Activated CD4-positive, alpha-beta T cell treated with anti-CD3 and anti-CD28 coated beads for 4 hours (primary cell): ENCODE measurements at places on chromosomes 5 and 9.

- no peak for DNase-seq
These were observed 43.6 kb downstream of the SLC6A3 start for GRCh38 chr5:1401536-1402138.

DNA sequence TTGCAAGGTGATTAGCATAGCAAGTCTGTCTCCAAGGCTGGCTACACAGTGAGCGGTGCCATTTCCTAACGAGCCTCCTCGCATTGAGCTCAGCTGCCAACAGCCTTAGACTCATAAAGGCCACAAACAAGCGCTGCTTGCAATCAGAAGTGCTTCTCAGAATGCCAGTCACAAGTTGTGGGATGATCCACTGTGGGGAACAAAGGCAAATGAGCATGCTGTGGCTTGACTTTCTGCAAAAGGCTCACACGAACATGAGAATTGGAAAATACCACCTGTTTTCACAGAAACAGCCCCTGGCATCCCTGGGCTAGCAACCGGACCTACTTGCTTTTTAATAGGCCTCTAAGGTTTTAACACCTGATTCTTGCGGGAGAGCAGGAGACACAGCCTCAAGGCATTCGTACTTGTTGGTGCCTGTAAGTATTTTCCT lies 215.5 kb downstream of the FANCC start:
- no peak for DNase-seq

DNA sequence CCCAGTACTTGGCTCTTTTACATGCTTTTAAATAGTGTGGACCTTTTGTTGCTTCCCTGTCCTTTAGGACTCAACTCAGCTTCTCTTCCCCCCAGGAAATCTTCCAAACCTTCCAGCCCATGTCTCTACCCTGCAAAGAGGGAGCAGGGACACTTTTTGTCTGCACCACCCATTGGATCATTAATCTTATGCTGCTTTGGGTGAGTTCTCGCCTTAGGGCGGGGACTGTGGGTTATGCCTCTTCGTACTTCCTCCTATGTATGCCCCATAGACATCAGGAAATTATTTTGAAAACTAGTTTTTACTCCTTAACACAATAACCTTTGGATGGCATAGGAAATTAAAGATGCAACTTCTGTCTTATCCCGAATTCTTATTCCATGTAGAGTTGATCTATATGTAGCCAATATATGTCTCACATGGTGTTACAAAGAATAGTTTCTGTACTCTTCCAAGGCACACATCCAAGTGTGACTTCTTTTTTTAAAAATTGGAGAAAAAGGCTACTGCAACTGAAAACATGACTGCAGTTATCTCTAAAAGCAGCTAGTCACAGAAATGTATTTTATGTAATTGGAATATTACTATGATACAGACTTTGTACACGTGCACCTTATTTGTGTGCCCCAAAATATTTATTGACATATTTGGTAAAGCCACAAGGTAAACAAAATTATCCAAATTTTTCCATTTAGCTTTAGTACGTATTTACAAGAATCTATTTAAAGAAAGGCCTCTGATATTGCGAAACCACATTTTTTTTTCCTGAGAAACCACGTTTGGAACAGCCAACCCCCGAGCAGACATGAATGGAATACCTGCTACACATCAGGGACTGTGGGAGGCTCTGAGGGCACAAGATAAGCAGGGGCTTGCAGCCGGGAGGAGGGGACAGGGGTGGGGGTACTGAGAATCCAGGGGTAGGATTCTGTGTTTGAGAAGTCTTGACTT lies 133.6 kb downstream of the WDR41 start:
- DNase-seq = no peak

GRCh38 chr5:6745706-6746222 lies 32.5 kb downstream of the TENT4A start:
- peak; percentile 29 for DNase-seq

- peak; percentile 35 for DNase-seq
These were observed 20.2 kb downstream of the IGIP start for GRCh38 chr5:140145818-140146522.

DNA sequence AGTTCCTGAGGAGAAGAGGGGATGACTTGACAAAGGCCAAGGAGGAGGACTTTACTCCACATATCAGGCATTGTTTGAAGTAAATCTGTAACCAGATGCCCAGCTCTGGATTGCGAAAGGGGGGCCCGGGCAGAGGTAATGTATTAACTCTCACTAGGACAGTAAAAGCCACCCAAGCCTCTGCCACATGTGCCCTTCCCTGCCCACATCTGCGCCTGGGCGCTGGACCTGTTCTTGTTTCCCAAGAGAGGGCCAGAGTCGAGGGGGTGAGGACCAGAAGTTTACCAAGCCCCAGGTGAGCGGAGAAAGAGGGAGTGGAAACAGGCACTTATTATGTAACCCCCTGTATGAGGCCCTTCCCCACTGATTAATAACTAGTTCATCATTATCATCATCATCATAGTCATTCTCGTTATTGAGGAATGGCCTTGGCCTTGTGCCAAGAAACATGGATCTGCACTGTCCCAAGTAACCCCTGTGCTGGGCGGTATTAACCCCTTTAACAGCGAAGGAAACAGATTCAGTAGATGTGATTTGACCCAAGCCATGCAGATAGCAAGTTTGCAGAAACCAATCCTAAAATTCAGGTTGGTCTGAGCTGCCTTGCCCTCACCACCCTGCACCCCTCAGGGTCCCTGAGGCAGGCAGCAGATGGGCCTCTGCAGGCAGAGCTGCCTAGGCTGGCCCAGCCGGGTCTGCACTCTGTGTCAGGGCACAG lies at the start of gene SLC23A1:
SLC23A1 (minus strand) TSS at position 23 of the 718 bp plus-strand sequence. CDS start 44 bp downstream, outside the sequence.
- DNase-seq = no peak

DNA sequence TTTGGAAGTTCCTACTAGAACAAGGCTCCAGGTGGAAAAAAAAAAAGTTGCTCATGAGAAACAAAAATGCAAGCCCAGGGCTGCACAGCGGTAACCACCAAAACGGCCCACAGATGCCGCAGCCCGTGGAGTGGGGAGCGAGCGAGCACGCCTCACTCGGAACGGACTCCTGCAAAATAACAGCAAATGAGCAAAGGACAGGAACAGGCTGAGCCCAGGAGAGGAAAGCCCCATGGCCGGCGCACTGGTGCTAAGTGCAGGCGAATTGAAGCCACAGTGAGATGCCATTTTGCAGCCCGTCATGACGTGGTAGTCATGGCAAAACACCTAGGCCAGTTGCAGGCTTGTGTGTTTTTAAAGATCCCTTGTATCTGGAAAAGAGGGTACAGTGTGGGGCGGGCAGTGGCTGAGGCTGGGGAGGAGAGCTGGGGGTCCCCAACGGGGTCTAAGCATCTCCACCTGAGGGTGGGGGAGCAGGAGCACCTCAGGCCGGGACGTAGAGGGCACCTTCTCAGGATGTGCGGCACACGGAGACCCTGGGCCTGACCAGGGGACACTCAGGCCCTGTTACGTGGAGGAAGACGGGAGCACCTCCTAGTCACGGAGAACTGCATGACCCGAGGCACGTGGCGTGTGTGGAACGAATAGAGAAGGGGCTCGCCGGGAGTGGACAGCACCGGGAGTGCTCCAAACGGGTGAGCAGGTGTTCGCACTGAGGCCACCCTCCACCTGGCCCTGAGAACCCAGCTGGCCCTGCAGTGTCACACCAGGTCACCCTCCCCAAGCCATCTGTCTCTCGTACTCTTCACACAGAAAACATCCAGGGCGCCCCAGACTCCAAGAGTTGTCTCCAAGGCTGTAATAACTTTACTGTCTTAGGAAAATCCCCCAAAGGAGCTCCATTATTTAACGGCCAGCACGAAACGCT lies 10.7 kb downstream of the GRM6 start:
- no peak for DNase-seq

GRCh38 chr5:109191153-109191558 lies 218.6 kb downstream of the PJA2 start:
- DNase-seq = no peak

DNA sequence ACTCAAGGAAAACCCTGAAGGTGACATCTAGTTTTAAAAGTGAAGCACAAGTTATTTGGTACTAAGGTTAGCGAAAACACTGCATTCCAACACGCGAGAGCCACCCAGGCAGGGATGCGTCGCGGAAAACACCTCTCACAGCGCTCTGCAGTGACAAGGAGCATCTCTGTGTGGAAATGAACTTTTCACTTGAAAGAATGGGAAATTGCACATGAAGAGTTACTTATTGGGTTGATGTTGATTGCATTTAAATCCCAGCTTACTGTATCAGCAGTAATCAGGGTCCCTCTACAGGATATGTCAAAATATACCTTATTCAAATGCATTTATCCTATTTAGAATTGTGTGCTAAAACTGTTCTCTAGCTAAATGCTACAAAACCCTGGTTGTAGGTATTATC lies 144.4 kb downstream of the BNC2 start:
- DNase-seq = no peak

DNA sequence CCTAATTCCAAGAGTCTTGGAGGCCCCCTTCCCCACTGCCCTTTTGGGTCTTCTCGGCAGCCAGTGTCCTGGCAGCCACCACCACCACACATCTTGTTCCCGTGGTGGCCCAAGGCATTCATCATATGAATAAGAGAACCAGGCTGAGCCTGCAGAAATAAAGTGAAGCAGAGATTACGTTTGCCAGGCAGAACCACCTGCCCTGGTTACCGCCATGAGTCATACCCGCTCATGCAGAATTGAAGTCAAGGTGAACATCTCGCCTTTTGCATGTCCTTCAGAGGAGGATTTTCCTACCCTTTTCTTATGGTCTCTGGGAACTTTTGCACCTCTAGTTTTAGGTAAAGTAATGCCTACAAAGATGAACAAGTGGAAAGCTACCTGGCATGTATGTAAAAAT lies 119.5 kb upstream of the LMX1B start:
- no peak for DNase-seq

DNA sequence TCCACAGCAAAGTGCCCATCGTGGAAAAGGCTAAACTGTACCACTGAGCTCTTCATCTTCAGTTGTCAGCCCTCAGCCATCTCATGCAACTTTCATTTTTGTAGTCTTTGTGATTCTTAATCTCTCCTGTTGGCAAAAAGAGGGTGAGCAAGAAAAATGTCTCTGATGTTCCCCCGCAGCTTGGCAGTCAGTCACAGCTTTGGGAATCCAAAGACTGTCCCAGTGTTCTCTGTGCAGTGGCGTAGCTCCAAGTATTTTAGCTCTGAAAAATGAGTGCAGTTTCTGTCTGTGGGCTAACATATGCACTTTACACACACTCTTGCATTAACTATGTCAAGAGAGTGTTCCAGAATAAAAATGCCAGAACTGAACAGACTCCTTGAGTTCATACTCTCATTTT lies 372.2 kb downstream of the TMEM232 start:
- DNase-seq = no peak

DNA sequence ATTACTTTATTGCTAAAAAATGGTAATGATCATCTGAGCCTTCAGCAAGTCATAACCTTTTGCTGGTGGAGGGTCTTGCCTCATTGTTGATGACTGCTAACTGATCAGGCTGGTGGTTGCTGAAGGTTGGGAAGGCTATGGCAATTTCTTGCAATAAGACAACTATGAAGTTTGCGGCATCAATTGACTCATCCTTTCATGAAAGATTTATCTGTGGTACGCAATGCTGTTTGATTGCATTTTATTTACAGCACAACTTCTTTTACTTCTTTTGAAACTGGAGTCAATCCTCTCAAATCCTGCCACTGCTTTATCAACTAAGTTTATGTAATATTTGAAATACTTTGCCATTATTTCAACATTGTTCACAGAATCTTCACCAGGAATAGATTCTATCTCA lies 58.3 kb upstream of the ACO1 start:
- no peak for DNase-seq

GRCh38 chr9:121073038-121073437 lies 1.7 kb upstream of the CNTRL start:
- no peak for DNase-seq

DNA sequence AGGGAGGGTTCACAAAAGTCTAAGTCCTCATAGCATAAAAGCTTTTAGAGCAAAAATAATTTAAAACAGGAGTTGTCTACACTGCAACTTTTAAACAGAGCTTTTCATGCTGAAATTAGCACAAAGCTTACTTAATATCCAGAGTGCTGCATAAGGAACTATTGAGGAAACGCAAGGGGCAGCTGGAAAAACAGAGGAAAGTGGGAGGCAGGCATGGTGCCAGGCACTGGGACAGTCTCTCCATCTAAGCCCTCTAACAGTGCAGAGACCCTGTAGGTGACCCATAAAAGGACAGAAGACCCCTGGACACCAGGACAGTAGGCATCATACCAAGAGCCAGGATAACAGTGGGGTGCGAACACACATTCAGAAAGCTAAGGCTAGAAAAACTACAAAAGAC lies 49.3 kb downstream of the ADAMTS12 start:
- DNase-seq = no peak

- DNase-seq = no peak
These were observed 15.7 kb upstream of the INPP5E start for GRCh38 chr9:136455043-136456002.

- DNase-seq = no peak
These were observed 13.6 kb upstream of the ERMP1 start for GRCh38 chr9:5846501-5846921.

DNA sequence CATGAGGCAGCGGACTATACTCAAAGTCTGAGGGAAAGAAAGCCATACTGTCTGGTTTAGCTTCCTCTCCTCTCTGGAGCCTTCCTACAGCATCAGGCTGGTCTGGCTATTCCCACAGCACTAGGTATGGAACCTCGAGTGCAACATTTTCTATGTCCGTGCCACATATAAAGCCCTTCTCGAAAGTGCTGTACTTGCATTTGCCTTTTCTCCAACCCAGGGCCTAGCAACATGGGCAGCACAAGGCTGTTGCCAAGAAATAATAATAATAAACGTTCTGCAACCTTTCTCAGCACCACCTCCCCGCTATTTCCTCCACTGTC lies 804 bp downstream of the MED10 start:
- DNase-seq = no peak

GRCh38 chr5:19655627-19656026 lies 332.4 kb downstream of the CDH18 start:
- no peak for DNase-seq

DNA sequence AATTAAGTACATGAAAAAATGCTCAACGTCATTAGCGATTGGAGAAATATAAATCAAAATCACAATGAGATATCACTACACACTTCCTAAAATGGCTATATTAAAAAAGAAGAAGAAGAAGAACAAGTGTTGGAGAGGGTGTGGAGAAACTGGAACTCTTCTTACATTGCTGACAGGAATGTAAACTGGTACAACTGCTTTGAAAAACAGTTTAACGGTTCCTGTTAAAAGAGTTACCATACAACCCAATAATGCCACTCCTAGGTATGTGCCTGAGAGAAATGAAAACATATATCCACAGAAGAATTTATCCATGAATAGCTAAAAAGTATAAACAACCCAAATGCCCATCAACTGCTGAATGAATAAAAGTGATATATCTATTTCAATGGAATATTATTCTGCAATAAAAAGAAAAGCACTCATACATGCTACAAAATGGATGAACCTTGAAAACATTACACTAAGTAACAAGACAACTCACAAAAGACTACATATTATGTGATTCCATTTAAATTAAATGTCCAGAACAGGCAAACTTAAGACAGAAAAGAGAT lies 9.0 kb downstream of the FEM1C start:
- DNase-seq = no peak
